ENCODE measurements at places on chromosomes 7 and 10.

GRCh38 chr7:101563943-101564777, 64.9 kb downstream of the MYL10 start:
- no peak for DNase-seq

GRCh38 chr7:117803476-117803875, 69.8 kb downstream of the CTTNBP2 start:
- DNase-seq, result no peak

- no peak for DNase-seq
Observed at GRCh38 chr7:1598286-1598685, 28.5 kb upstream of the PSMG3 start.

DNA sequence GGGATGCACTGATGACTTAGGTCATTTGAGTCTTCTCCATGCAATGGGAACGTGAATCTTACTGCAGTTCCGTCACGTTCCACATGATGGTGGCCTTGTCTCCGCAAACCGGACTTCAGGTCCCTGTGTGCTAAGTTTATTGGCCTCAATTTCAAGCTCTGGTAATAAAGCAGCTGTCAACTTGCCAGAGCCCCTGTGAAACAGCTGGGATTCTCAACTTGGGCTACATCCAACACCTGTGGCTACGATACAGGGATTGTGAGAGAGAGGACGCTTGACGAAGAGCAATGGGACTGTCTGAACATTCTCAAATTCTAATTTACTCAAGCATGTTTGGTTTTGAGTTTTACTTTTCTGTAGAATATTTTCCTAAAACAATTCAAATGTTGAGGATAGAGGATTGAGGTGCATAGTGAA, 174.2 kb downstream of the PTN start:
- peak; percentile 88 for DNase-seq

GRCh38 chr7:16918288-16918895, 36.6 kb upstream of the AGR3 start:
- peak; percentile 25 for DNase-seq

DNA sequence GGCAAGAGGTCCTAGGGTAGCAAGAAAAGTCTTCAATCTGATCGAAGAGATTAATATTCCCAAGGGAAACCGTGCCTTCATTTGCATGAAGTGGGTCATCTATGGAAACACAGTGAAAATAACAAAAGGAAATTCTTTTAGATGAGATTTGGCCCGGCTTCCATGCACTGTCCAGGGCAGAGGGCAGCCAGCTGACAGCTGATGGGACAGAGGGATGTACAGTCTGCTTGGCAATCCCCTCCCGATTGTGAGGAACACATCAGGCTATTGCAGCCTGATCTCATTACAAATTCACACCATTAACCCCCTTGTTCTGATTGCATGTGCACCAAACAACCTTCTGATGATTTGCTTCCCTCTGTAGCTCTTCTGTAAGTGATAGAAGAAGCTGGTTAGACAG, 105.3 kb downstream of the FRMD4A start:
- DNase-seq, result no peak

Measured in hindlimb muscle (tissue), 1 donor.